ENCODE measurements at places on chromosomes 2 and 18.

DNA sequence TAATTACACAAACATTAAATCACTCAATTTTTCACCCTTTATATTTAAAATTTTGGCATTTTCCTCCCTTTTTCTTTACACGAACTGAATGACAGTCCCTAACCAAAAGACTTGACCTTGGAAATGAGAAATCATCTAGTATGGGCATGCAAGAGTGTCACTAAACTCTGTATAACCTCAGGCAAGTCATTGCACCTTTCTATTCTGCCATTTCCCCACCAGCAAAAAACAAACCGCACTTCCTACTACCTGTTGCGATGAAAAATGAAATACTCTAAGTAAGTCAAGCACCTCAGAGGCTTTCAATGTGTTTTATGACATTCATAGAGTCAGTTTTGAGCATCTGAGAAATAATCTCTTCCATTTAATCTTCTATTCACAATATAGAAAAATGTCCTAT, 44.1 kb downstream of the ANKRD44 start:
- DNase-seq, result no peak

DNA sequence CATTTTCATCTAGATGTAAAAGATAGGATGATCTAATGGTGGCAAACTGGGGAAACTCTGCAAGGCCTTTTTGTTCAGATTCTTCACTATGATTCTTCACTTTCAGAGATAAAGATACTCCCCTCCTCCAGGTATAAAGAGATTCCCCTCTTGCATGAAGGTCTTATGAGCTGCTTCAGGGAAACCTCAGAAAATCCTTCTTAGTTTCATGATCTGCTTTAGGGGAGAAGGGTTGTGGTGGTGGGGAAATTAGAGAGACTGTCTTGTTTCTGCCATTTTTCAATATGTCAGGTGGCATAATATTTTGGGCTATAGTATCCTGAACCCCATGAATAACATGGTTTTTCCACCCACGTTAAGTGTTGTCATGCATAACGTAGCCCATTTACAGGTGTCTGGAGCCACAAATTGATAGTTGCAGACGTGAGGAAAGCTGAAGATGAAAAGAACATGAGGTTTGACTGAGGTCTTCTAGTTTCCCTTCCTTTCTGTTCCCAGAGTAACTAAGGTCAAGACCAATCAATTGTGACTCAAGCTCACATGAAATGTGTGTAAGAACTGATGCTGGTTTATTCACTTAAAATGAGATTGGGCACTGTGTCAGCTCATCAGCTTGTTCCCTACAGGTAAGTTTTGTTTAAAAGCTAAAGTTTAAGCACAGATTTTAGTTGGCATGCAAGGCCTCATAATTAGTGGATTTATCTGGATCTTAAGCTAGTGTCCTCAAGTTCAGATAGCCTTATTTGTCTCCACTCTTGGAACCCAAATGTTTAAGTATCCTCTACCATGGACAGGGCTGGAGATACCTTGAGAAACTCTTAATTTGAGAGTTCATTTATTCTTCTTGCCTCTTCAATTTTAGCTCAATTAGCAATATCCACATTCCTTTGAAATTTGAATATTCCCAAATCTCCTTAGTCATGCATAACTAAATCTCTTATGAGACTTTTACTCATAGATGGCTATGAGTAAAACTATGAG, 304.5 kb upstream of the FANCL start:
- DNase-seq, result no peak

- no peak for DNase-seq
These were observed 63.8 kb upstream of the GALNT3 start for GRCh38 chr2:165857876-165858275.

- DNase-seq, result no peak
These were observed 22.5 kb upstream of the MAP3K20 start for GRCh38 chr2:173053043-173053699.

- no peak for DNase-seq
These were observed 76.0 kb upstream of the MEX3C start for GRCh38 chr18:51273437-51273836.

GRCh38 chr2:197197895-197198311, 112.7 kb downstream of the ANKRD44 start:
- DNase-seq, result no peak

DNA sequence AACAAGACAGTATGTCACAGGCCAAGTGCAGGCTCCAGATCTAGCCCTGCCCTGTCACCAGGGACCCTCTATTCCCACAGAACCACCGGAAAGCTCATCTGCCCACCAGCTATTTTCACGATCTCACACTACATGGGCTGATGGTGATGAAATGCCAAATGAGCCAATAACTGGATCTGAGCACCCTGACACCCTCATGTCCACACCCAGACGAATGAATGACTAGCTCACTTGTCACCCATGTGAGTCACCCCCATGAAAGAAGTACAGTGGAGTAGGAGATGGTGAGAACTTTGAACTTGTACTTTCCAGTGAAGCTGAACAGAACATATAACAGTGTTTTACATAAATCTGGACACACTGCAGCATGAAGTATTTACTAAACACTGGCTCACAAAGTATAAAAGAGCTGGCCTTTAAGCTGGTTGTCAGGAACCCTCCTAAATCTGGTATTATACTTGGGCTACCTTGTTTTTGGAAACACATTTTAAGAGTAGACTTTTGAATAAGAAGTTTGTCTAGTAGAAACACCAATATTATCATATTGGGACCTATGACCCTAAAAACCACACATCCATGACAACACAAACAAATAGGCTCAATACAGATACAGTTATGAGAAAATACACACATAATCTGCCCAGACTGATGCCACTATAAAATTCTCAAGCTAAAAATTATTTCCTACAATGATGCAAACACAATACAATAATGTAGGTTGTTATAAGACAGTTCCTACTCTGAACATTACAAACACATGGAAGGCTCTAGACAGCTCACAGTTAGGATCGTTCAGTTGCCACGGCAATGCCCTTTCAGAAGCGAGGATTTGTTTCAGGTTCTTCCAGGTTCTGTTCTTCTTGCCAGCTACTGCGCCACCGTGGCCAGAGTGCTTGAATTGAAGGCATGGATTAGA, 19.0 kb downstream of the INO80C start:
- DNase-seq, result no peak

GRCh38 chr2:229880892-229881586, 40.8 kb downstream of the TRIP12 start:
- DNase-seq, result no peak

DNA sequence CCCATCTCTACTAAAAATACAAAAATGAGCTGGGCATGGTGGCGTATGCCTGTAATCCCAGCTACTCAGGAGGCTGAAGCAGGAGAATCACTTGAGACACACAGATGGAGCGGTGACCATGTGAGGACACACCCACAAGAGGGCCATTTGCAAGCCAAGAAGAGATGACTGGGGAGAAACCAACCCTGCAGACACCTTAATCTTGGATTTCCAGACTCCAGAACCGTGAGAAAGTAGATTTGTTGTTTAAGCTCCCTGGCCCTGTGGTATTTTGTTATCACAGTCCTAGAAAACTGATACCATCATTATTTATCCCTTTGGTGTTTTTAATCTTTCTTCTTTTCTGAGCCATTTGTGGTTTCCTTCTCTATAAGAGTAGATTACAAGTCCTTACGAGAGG, 88.6 kb upstream of the ID2 start:
- no peak for DNase-seq

DNA sequence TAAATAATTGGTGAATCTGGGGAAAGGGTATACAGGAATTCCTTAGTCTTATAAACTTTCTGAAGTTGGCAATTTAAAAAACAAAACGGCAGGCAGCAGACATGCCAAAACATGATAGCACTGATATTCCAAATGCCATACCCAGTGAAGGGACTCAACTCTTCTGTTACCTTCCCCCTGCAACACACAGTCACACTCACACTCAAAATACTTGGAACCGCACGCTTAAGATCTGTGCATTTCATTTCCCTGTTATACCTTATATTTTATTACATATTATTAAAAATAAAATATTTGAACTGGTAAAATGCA, 123.4 kb downstream of the ZFP36L2 start:
- DNase-seq, result no peak

All from activated T-helper 1 cell treated with anti-CD3 and anti-CD28 coated beads, Interleukin-2, amount 50 U/mL, for 16 hours (primary cell).